Activated B cell treated with CpG ODN at 0.5 μM for 24 hours (primary cell): ENCODE measurements at places on chromosomes 6 and 20. TPM values are rescaled to one million over a fixed set of nuclear protein-coding genes. Genes with fewer than 3 reads are reported as not detected.

- no peaks in the 10 kb centered on the region for H3K36me3 ChIP-seq
- H3K27ac ChIP-seq, result no peak overlapping the region
- H3K4me1 ChIP-seq, result no peaks in the 10 kb centered on the region
Measured at GRCh38 chr6:110419028-110419739, 3.8 kb upstream of the DDO start.

- H3K36me3 ChIP-seq, result no peaks in the 10 kb centered on the region
- no peaks in the 10 kb centered on the region for H3K4me1 ChIP-seq
- H3K27ac ChIP-seq, result no peak overlapping the region
- DNase-seq, result no peak
- H3K4me3 ChIP-seq, result no peak overlapping the region
- H3K27me3 ChIP-seq, result peaks cover 3% of the 10 kb centered on the region
Measured at GRCh38 chr20:19867940-19868371, 109.9 kb downstream of the RIN2 start.

- H3K27me3 ChIP-seq, result peaks cover 7% of the 10 kb centered on the region
- no peak overlapping the region for H3K4me3 ChIP-seq
- no peaks in the 10 kb centered on the region for H3K36me3 ChIP-seq
- no peak for DNase-seq
- no peaks in the 10 kb centered on the region for H3K4me1 ChIP-seq
Measured at GRCh38 chr6:150267686-150268561, 100.9 kb upstream of the IYD start.

DNA sequence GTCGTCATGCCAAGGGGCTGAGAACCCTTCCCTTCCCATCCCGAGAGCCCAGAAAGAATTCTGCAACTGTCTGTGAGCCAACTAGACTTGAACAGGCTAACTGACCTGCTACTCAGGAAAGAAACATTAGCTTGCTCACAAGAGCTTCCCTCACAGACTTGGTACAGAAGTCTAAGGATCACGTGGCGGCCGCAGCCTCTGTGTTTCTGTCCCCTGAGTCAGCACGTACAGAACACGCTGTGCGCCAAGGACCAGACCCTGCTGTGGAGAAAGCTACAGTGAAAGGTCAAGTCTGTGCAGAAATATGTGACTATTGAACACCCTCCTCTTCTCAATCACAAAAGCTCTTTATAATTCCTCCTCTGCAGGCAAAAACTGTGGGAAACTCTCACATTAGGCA, 151.3 kb upstream of the QKI start:
- no peak overlapping the region for H3K4me3 ChIP-seq
- peaks cover 9% of the 10 kb centered on the region for H3K4me1 ChIP-seq
- peaks cover 16% of the 10 kb centered on the region for H3K27me3 ChIP-seq
- no peak overlapping the region for H3K27ac ChIP-seq
- no peaks in the 10 kb centered on the region for H3K36me3 ChIP-seq

GRCh38 chr6:56913285-56914074, 41.4 kb upstream of the BEND6 start:
- H3K4me1 ChIP-seq, result no peaks in the 10 kb centered on the region
- H3K36me3 ChIP-seq, result no peaks in the 10 kb centered on the region
- H3K27ac ChIP-seq, result no peak overlapping the region
- peaks cover 13% of the 10 kb centered on the region for H3K27me3 ChIP-seq
- DNase-seq, result no peak

DNA sequence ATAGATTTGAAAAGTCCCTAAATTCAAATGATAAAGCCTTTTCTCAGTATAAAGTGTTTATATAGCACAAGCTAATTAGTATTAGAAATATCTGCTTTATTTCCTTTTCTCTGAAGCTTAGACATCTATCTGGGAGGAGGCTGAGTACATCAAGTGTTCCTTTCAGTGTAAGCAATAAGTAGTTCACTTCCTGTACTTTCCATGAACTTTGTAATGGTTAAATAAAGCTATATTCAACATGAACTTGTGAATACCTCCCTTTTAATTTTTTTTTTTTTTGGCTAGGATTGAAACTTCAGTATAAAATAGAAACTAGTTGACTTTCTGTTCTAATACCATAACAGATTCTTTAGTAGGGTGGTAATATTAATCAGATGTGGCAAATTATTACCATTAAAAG, 190.9 kb downstream of the CENPW start:
- no peaks in the 10 kb centered on the region for H3K4me1 ChIP-seq
- H3K27ac ChIP-seq, result no peak overlapping the region
- no peaks in the 10 kb centered on the region for H3K27me3 ChIP-seq
- H3K36me3 ChIP-seq, result no peaks in the 10 kb centered on the region
- H3K4me3 ChIP-seq, result no peak overlapping the region
- no peak for DNase-seq

GRCh38 chr6:34917626-34918285, 28.7 kb downstream of the ANKS1A start:
- no peaks in the 10 kb centered on the region for H3K27me3 ChIP-seq
- peaks cover 4% of the 10 kb centered on the region for H3K36me3 ChIP-seq
- no peak overlapping the region for H3K27ac ChIP-seq
- H3K4me1 ChIP-seq, result peaks cover 5% of the 10 kb centered on the region

The ELOVL4 gene
- total RNA-seq, result not detected in 2 replicates

DNA sequence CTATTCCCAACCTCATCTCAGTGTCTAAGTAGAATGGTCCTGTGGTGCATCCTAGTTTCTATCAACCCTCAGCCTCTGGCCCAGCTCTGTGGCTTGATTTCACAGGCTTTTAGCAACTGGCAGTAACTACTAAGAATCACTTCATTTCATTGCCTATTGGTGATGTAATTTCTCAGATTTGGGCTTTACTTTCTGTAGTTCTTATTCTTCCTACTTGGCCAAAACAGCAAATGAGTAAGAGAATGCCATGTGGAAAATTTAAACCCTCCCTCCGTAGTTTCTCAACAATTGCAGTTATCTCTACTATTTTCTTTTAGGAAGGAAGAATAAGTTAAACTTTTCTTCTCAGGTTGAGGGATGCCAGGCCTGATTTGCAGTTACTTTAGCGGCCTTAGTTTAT, 387.3 kb downstream of the CDKAL1 start:
- no peak overlapping the region for H3K27ac ChIP-seq
- H3K27me3 ChIP-seq, result no peaks in the 10 kb centered on the region
- H3K4me3 ChIP-seq, result no peak overlapping the region
- peaks cover 4% of the 10 kb centered on the region for H3K4me1 ChIP-seq
